ENCODE measurements at places on chromosomes 1 and 21.

DNA sequence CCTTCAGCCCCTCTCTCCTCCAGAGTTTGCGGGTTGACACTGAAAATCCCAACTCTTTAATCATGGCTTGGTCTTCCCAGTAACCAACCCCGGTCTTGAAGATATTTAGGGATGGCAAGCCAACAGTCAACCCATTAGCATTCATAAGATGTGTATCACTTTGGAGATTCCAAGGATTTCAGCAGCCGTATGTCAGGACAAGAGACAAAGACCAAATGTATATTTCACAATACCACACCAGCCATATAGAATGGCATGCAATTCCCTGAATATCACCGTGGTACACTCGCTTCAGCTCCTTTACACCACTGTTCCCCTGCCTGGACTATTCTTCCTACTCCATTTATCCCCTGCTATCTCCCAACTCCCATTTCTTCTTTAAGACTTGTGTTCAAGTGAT lies 109.2 kb downstream of the CSMD2 start:
- DNase-seq: no peak

GRCh38 chr1:96782856-96783255 lies 61.3 kb downstream of the PTBP2 start:
- no peak for DNase-seq

GRCh38 chr1:67390041-67390887 lies 39.9 kb downstream of the SERBP1 start:
- DNase-seq: no peak

DNA sequence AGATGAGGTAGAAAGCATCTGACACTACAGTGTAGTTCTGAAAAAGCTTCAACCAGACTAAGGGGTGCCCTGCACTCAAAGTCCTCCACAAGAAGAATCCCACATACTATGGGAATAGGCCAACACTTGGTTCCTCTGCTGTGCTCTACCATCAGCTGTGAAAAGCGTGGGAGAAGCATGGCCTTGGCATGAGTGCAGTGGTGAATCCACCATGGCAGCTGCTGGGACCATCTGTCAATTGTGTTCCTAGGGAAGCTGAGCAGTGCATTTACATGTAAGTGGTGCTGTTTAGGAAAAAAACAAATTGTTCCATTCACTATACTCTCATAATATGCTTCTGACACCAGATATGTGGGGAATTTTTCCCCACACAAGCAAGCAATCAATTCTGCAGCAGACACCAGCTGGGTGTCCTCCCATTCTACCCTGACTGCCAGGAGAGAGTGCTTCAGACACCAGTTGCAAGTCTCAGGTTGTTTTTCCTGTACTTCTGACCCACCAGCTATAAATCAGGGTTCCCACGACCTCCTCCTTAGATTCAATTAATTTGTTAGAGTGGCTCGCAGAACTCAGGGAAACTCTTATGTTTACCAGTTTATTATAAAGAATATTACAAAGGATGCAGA lies 230.8 kb upstream of the CHRM3 start:
- DNase-seq: no peak

DNA sequence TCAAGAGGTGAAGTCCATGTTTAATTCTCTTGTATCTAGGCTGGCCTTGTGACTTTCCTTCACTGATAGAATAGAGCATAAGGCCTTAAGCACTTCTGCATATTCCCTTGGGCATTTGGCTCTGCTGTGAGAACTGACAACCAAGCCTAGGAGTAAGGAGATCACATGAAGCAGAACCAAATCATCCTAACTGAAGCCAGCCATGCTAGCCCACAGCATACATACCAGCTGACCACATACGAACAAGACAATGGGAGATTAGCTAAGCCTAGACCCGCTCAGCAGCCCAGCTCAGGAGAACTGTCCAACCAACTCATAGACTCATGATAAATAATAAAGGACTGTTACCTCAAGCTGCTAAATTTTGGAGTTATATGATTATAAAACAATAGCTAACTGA lies 114.6 kb upstream of the NEK7 start:
- DNase-seq: no peak

GRCh38 chr1:101683561-101683960 lies 313.2 kb downstream of the OLFM3 start:
- no peak for DNase-seq

DNA sequence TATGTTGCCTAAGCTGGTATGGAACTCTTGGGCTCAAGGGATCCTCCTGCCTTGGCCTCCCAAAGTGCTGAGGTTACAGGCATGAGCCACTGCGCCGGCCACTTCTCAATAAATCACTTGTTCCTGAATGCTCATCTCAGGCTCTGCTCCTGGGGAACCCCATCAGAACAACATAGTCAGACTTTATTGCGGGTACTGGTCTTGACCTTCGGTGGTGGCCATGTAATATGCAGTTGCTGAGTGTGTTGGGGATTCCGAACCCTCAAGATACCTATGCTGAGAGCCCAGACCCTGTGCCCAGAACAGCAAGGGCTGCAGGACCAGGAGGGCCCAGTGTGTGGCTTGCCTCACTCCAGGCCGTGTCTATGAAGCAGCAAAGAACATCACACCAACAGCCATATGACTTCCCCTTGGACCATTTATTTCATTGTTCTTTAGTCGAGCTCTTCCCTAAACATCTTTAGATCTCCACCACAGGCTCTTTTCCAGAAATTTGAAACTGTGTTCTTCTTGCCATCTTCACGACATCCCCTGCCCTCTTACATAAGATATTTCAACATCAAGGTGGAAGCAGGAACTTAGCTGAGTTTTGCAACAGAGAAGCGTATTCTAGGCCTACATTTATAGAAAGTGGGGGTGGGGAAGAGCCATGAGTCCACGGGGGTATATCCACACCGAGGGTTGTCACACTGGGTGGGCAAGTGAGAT lies 12.7 kb upstream of the SDHB start:
- no peak for DNase-seq

GRCh38 chr1:49234988-49235387 lies 458.3 kb upstream of the BEND5 start:
- no peak for DNase-seq

DNA sequence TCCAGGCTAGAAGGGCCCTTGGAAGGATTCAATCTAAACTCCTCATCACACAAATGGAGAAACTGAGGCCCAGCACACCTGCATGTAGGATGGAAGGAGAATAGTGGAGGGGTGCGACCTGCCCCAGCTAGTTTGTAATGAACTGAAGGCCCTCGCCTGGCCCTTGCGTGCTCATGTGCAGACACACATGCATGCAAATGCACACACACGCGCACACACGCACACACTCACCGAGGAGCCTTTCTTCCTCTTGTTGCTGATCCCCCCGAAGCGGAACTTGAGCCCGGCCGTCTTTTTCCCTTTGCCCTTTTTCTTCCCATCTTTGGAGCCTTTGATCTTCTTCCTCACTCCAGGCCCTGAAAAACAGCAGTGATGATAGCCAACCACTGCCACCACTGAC lies 27.9 kb downstream of the CHD5 start:
- no peak for DNase-seq

DNA sequence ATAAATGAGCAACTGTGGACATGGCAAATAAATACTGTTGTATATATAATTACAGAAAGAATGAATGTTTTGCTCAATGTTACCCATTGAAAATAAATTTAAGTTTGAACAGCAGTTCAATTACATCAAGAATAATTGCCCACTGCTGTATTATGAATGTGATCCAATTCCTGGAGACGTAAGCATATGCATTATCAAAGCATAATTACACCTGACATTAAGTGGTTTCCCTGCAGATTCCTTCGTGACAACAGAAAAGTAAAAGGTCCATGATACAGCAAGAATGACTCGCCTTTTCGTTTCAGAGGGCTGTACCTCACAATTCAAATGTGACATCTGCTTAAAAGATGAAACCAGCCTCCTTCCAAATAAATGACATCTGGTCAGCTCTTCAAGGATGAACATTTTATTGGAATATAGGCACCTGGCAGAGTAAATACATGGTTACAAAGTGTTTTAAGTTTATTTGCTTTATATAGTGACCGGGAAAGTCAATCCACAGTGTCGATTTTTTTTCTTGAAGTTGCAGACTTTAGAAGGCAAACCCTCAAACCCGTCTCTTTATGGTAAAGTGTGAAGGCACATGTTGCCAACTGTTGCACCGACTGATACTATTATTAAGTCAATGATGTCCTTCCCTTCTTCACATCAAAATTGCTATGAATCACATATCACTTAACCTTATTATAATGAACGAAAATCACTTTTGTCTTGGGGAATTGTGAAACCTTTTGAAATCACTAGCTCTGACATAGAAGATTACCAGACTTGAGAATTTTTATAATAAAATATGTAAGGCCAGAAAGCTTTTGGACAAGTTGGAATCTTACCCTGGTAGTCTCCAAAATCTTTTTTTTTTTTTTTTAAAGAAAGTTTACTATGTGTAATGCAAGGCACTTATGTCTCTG lies 36.2 kb upstream of the EDEM3 start:
- DNase-seq: no peak

Data from heart left ventricle (tissue), 16 donors.